ENCODE measurements at places on chromosomes 7 and 10.

GRCh38 chr10:24541239-24541753, 182.4 kb downstream of the ARHGAP21 start:
- peak; percentile 91 for DNase-seq

DNA sequence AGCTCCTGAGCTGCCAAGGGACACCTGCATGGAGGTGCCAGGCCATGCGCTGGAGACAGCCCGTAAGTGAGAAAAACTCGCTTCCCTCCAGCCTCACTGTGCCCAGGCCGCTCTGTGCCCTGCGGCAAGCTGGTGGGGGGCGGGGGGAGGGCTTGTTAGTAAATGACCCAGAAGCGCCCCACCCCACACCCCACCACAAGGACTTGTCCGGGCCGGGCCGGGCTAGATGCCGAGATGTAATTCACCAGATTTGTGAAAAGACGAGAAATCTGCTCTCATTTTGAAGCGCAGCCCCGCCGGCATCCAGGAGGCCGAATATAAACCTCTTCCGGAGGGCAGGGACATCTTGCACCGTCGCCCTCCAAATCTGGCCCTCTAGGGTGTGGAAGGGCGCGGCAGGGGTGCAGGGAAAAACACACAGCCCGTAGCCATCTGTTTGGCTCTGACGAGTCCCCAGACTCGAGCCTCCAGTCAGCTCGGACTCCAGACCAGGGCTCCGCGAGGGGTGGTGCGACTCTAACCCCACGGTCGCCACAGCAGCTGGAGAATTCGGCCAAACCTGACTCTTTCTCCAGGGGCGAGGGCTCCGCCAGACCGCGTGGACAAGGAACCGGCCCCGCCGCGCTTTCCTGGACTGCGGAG, 14.8 kb downstream of the TLX1 start:
- no peak for DNase-seq

DNA sequence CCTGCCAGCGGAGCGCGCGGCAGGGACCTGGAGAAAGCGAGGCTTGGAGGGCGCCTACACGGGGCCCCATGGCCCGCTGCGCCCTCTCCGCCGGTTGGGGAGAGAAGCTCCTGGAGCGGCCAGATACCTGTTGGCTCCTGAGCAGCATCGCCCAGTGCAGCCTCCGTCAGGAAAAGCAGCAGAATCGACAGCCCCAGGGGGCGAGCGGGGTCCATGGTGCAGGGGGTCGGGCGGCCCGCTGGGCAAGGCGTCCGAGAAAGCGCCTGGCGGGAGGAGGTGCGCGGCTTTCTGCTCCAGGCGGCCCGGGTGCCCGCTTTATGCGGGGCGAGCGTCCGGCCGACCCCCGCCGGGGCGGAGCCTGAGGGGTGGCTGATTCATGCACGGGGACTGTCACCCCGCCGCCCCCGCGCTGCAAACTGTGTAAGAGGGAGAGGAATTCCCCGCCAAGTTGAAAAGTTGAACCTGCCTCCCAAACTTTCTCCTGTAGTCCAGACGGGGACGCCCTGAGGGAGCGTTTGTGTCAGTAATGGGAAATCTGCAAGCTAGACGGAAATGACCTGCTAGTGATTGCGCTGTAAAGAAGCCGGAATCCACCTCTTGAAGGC, at the start of gene TFPI2:
TFPI2 (minus strand) TSS at position 290 of the 605 bp plus-strand sequence; CDS start at position 215, 75 bp downstream.
- DNase-seq, result no peak

GRCh38 chr7:98420966-98421612, 20.2 kb upstream of the BAIAP2L1 start:
- peak; percentile 93 for DNase-seq

- DNase-seq, result no peak
Measured at GRCh38 chr10:8405596-8405995, 351.1 kb downstream of the GATA3 start.

- no peak for DNase-seq
Measured at GRCh38 chr7:132075515-132075914, 500.8 kb downstream of the PLXNA4 start.

DNA sequence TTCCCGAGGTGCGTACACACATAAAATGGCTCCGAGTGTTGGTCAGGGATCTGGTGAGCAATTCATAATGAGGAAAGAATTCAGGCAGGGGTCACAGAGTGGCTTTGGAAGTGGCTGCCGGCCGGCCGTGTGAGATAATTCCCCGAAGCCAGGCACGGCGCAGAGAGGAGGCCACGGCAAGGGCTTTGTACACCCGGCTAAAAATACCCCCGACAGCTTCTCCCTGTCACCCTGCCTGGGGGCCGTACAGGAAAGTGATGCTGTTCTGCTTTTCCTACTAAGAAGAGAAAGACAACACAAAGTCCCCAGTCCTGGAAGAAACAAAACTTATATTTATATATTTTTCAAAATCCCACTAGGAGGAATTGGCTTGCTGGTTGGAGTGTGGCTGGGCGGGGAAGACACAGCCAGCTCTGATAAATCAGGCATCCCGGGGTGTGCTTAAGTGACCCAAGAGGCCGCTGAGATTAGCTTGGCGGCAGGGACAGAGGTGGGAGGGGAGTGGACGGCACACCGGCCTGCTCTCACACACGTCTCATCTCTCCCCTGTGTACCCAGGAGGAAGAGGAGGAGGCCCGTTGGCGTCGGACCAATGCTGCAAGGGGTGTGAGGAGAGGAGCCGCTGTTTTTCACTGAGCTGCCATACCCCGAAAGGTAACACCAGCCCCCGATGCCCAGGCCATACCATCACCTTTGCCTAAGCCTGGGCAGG, 70.5 kb downstream of the ZMIZ1 start:
- DNase-seq, result no peak

- DNase-seq, result no peak
Measured at GRCh38 chr7:8175929-8176369, 86.0 kb downstream of the ICA1 start.

GRCh38 chr10:28738200-28738599, 60.9 kb downstream of the BAMBI start:
- DNase-seq, result no peak

DNA sequence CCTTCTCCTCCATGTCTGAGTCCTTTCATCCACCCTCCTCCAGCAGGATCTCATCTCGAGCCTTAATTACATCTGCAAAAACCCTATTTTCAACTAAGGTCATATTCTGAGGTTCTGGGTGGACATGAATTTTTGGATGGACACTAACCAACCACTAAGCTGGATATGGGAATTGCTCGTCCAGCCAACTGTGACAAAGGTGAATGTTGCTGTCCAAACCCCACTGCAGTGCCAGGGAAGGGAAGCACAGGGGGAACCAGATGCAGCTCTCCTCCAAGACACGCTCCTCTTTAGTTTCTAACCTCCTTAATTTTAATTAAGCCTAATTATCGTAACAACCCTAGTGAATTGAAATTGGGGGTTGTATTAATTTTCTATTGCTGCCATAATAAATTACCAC, 65.1 kb upstream of the EBF3 start:
- no peak for DNase-seq

DNA sequence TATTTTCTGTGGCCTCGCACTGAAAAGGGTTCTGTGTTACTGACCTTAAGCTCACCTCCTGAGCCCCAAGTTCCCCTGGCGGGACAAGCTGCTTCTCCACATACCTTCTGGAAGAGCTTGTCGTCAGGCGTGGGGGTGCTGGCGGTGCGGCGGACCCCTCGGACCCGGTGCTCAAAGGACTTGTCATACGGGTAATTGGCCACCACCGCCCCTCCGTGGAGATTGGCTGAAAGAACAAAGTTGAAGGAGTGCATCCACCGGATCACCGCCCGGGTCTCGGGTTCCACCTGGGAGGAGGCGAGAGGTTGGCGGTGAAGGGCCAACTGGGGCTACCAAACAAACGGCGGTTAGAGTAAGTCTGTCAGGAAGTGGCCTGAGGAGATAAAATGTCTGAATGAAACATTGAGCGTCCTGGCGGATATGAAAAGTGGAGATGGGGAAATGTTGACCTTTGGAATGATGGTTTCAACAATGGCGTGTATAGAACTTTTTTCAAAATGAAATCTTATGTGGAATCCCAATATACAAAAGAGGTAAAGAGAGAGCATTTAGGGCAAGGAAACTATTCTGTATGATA, 16.5 kb downstream of the CPN1 start:
- DNase-seq, result no peak

DNA sequence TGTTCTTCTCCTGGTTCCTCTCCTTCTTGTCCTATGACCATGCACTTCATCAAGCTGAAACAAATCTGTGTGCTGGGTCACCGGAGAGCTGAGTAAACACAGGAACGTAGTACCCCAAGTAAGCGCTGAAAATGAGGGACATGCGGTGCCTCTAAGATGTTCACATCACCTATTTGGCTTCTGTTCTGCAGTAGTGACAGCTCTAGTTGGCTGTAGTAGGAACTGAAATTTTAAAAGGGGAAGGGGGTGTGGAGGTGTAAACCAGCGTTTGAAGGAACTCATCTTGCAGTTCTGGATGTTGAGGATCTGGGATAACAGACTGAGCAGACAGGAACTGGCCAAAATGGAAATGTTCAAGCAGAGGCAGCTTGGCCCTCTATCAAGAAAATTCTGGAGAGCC, 85.2 kb downstream of the WNT2 start:
- DNase-seq, result no peak

- no peak for DNase-seq
Measured at GRCh38 chr7:27171325-27171636, 2.8 kb downstream of the HOXA10 start.

- no peak for DNase-seq
Measured at GRCh38 chr7:114375907-114376306, 38.7 kb upstream of the FOXP2 start.

GRCh38 chr10:71975087-71975870, 11.1 kb downstream of the CHST3 start:
- DNase-seq, result peak; percentile 50

DNA sequence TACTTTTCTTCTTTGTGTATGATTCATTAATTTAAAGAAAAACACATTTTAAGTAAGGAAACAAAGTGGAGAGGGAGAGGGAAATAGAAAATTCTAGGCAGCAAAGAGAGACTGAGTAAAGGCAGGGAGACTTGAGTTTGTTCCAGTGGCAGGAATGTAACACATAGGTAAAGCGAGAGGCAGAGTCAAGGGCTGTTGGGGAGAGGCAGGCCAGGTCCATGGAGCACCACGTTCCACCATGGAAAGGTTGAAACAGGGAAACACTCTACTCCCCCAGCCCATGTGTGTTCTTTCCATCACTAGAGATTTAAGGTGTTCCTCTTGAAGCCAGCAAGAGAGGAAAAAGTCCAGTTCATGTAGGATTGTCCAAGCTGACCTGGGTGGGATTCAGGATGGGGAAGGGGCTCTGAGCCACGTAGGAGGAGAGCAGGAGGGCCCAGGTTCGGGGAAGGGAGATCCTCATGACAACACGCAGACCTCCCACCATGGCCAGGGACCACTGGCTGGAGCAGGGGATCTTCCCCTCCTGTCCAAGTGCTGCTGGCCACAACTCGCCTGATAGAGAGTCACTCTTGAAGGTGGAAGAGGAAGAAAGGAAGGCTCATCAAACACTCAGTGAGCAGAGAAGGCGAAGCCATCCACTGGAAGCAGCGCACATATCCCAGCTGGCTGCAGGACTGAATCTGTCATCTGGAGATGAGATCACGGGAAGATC, 666.4 kb upstream of the MKI67 start:
- DNase-seq, result no peak

- peak; percentile 16 for DNase-seq
Measured at GRCh38 chr10:122630526-122630925, 69.1 kb downstream of the C10orf120 start.

DNA sequence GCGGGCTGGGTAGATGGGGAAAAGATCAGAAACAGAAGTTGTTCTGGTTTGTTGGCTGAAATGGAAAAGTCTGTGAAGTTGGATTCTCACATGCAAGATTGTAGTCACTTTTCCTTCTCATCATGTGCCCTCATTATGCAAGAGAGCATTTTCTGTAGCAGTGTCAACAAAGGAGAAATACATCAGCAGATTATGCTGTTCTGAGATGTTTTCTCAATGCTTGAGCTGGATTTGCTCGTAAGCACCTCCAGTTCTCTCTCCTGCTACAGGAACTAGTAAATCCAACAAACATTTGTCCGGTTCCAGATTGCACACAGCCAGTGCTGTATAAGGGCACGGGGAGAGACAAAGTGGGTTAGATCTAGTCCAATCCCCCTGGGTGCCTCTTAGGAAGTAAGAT, 90.0 kb downstream of the GATA3 start:
- DNase-seq, result no peak

DNA sequence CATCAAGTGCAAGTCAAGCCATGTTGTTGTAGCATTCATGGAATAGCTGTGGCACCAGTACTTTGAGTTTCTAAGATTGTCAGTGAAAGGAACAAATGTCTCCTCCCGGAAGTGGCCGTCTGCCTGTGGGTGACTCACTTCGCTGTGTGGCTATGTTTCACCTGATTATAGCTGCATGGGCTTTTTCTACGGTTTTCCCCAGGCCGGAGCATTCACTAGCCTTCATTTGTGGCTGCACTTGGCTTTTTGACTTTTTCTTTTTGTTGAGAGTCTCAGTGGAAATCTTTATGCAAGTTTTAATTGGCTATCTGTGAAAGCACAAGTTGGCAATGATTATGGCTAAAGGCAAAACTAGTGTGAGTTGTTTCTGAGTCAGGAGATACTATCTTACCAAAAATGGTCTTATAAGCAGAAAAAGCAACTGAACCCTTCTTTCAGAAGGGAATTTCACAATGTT, 35.0 kb downstream of the SRI start:
- no peak for DNase-seq

GRCh38 chr10:51344371-51344770, 270.1 kb downstream of the PRKG1 start:
- DNase-seq, result no peak

- DNase-seq, result peak; percentile 28
Measured at GRCh38 chr7:129569811-129570215, 41.7 kb upstream of the NRF1 start.

DNA sequence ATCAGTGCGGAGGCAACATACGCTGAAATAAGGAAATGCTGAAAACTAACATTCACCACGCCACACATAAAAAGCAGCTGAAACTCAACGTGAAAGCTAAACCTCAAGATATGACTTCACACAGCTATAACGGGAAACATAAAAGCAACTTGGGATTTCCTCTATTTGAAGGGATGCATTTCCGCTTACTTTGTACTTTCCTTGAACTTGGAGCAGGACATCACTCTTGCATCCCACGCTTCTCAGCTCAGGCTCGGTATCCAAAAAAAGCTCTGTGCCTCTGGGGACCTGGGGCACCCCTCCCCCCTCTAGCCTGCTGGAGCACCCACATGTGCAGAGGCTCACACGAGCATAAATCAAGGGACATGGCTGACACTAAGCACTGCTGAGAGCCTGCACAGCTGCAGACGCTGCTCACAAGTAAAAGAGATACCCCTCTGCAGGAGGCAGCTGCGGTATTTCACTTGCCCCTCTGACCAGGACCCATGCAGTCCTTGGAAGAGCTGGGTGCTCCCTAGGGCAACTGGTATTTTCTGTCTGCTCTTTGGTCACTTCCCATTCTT, 34.2 kb downstream of the PARD3 start:
- peak; percentile 84 for DNase-seq

DNA sequence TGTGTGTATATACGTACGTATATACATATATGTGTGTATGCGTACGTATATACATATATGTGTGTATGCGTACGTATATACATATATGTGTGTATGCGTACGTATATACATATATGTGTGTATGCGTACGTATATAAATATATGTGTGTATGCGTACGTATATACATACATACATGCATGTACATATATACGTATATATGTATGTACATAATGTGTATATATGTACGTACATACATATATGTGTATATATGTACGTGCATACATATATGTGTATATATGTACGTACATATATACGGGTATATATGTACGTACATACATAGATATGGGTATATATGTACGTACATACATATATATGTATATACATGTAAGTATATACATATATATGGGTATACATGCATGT, 332.1 kb downstream of the CRPPA start:
- no peak for DNase-seq
